IPS DF 6.9 (cell line): ENCODE measurements at places on chromosomes 3 and 15.

- no peak for DNase-seq
Observed at GRCh38 chr15:64809649-64810496, 15.6 kb downstream of the PIF1 start.

DNA sequence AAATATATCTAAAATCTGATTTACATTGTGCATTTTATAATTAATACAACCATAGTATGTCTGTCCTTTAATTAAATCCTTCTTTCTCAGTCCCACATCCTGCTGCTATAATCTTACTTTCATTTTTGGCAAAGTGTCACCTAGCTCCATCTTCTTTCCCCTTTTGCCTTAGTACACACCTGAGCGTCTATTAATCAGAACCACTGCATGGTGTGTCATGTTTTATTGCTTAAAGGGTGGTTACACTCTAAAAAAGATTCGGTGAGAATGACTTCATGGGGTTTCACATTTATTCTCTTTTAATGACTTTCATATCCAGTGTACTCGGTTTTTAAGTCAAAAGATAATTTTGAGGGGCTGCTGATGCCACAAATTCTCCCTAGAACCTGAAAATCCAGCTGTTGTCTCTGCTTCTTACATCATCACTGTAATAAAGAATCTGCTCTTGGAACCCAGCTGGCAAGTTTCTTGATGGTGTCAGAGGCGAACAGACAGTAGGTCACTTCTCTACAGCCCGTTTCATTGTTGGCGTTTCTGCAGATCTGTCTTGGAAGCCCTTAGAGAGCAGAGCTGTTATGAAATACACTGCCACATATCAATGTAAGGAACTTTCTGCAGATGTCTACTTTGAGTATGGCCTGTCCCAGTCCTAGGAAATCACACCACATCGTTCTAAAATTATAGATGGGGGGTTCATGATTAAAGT lies 99.7 kb downstream of the TIGIT start:
- DNase-seq = no peak

- peak; percentile 83 for DNase-seq
Observed at GRCh38 chr3:197949778-197950676, at the start of gene RPL35A. TSS of gene RPL35A (plus strand) at chr3:197950190. CDS start at chr3:197950968, 778 bp downstream.

DNA sequence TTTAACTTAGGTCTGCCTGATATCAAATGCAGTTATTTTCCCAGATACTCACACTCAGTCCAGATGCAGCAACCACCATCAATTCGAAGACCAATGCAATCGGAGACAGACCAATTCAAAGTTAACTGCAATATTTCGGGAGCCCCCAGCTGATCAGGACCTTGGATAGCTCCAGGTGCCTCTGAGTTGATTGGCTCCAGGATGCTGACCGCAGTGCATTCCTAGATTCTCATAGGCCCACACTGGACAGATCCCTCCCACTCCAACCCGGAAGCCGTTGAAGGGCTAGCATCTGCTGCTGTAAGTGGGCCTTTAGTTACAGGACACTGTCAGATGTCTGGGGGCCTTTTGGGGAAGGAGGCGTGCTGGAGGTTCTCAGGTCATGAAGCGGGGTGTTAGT lies 89.5 kb upstream of the ATP2B2 start:
- peak; percentile 75 for DNase-seq

- no peak for DNase-seq
Observed at GRCh38 chr3:112115161-112115739, 17.8 kb downstream of the GCSAM start.

GRCh38 chr15:64857421-64857820 lies 15.7 kb downstream of the PLEKHO2 start:
- DNase-seq = no peak

- DNase-seq = no peak
Observed at GRCh38 chr15:57146506-57147201, 228.2 kb downstream of the TCF12 start.

- DNase-seq = no peak
Observed at GRCh38 chr15:38826880-38827279, 262.3 kb upstream of the RASGRP1 start.

- no peak for DNase-seq
Observed at GRCh38 chr3:1752205-1752604, 346.5 kb upstream of the CNTN4 start.

- DNase-seq = no peak
Observed at GRCh38 chr3:42175386-42176240, 84.5 kb downstream of the TRAK1 start.

- DNase-seq = no peak
Observed at GRCh38 chr3:15171096-15171495, 35.0 kb upstream of the CAPN7 start.
